GM20000 (cell line): ENCODE measurements at places on chromosomes 7 and 10.

DNA sequence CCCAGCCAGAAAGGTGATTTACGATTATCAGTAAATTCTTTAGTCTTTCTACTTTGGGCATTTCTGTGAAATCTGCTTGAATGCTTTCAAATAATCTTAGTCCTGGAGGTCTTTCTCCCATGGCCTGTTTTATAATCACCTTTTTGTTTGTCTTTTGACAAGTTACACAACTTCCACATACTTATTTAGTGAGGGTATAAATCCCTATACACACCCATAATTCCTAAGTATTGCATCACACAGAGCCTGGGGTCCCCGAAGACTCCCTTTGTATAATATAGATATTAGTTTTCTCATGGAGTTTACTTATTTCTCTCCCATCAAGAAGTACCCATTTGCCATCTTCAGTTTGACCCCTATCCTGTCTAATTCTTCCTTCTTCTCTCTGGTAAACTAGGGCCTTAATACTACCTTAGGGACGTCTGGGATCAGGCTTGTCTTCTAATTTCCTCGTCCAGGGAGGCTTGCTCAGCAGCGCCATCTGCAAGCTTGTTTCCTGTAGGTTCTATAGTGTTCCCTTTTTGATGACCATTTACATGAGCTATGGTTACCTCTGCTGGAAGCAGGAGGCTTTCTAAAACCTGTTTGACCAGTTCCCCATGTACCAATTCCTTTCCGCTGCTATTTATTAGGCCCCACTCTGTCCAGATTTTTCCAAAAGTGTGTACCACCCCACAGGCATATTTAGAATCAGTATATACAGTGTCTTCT, 8.1 kb downstream of the DNAH11 start:
- no peak for DNase-seq

DNA sequence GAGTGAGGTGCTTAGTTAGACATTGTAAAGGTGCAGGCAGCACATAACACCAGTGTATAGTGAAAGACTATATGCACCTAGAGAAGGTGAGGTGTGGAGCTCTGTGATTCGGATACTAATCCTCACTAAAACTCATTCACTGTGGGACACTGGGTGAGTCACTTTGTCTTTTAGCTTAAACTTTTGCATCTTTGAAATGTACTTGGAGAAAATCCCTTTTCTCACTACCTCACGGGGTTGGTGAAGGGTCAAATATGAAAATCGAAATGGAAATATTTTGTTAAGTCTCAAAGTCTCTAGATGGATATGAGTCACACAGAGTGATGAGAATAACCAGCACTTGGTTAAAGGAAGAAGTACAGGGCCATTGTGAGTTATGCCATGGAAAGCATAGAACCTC, 38.0 kb downstream of the MDFIC start:
- peak; percentile 18 for DNase-seq

- DNase-seq: peak; percentile 77
These were observed 4.8 kb downstream of the ELOVL3 start for GRCh38 chr10:102230861-102231356.

DNA sequence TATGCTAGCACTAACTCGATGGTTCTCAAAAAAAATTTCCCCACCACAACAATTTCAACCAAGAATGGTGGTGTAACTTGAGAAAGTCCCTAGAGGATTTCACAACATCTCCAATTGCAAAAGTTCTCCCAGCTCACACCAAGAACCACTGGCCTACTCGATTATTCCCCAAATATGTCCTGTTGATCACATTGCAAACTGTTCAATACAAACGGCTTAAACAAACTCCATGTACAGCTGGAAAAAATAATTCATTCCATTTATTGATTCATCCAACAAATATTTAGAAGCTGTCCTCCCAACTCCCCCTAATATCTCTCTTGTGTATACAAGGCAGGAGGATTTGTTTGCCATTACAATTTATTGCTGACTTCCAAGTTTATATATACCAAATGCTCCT, 19.1 kb downstream of the TMEM176B start:
- no peak for DNase-seq

GRCh38 chr10:74244097-74244685, 93.2 kb downstream of the ADK start:
- DNase-seq: no peak
